ENCODE measurements at places on chromosomes 12 and 14.

DNA sequence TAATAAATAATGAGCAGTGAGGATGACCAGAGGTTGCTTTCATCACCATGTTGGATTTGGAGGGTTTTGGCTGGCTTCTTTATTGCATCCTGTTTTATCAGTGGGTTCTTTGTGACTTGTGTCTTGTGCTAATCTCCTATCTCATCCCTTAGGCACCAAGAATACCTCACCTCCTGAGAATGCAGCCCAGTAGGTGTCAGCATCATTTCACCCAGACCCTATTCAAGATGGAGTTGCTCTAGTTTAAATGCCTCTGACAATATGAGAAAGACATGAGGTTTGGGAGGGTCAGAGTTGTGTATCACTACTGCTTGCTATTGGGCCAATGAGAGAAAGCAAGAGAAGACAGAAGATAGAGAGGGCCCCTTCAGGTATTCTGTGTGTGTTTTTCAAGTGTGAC, 592.2 kb downstream of the ETNK1 start:
- DNase-seq, result no peak

DNA sequence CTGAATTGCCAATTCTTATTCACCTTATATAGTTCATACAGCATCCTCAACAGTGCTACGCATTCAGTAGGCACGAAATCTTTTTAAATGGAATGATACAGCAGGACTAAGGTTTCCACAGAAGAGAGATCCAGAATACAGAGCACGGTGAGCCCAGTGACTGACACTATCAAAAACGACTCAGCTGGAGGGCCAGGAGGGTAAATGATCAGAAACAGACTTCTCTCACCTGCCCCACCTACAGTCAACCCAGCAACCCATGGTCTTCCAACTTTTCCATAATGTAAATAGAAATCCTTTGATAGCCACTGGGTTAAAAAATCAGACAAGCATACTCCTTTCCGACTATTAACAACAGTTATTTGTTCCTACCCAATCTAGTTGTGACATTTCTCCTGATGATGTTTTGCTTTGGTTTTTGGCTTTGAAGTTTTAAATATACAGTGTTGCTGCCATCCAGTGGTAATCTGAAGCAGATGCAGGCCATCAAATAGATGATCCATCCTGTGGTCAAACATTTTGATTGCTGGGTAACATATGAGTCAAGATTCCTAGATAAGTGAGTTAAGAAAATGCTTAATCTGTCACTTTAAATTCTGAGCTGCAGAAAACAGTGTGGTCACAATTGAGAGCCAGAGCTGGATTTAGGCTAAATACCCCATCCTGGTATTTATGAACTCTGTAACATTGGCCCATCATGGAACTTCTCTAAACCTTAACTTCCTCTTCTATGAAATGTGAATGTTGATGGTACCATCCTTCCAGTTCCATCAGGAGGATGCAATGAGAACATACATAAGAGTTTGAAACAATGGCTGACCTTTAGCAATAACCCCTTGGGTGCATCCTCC, 42.0 kb downstream of the GPHB5 start:
- DNase-seq, result peak; percentile 62

GRCh38 chr14:105328070-105328677, 13.6 kb downstream of the PACS2 start:
- no peak for DNase-seq

DNA sequence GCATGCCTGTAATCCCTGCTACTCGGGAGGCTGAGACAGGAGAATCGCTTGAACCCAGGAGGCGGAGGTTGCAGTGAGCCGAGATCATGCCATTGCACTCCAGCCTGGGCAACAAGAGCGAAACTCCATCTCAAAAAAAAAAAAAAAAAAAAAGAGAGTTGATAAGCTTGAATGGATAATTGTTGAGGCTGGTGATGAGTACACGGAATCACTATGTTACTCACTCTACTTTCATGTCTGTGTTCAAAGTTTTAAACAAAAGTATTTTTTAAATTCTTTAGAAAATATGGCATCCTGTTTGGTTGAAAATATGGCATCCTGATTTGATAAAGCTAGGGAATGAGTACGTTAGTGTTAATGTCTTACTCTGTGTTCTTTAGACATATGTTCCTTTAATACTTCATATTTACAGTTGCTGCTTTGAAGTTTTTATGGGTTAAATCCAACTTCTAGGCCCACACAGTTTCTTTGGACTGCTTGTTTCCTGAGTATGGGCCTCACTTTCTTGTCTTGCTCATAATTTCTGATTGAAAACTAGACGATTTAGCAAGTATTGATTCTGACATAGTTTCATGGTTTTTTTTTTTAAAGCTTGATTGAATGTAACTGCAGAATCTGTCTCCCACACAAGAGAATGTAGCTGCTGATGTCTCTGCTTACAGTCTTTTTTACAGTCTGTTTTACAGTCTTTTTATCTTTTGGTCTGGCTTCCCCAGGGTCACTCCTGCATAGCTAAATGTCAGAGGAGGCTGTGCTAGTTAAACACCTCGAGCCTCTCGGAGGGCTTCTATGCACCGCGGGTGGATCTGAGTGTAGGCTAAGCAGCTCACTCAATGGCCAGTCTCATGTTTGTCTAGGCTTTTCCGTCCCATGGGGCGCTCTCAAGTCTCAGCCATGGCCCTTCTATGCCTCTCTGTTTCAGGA, 14.1 kb upstream of the FBLN5 start:
- DNase-seq, result no peak

- DNase-seq, result no peak
These were observed 32.3 kb downstream of the MEG3 start for GRCh38 chr14:100857923-100858837.

DNA sequence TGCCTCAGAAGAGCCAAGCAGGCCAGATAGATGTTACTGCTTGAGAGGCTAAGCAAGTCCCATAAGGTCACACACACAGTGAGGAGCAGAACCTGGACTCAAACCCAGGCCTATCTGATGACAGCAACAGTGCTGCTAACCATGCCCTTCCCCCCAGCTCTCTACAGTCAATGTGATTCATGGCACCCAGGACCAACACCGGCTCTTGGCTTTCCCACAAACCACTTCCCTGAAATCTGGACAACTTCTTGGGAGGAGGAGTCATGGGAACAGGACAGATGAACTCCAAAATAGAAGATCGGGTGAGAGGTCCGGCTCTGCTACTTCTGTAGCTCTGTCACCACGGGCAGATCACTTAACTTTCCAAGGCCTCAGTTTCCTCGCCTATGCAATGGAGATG, 716 bp upstream of the PTGDR start:
- peak; percentile 12 for DNase-seq

- DNase-seq, result no peak
These were observed 2.3 kb downstream of the PIWIL1 start for GRCh38 chr12:130339951-130340350.

DNA sequence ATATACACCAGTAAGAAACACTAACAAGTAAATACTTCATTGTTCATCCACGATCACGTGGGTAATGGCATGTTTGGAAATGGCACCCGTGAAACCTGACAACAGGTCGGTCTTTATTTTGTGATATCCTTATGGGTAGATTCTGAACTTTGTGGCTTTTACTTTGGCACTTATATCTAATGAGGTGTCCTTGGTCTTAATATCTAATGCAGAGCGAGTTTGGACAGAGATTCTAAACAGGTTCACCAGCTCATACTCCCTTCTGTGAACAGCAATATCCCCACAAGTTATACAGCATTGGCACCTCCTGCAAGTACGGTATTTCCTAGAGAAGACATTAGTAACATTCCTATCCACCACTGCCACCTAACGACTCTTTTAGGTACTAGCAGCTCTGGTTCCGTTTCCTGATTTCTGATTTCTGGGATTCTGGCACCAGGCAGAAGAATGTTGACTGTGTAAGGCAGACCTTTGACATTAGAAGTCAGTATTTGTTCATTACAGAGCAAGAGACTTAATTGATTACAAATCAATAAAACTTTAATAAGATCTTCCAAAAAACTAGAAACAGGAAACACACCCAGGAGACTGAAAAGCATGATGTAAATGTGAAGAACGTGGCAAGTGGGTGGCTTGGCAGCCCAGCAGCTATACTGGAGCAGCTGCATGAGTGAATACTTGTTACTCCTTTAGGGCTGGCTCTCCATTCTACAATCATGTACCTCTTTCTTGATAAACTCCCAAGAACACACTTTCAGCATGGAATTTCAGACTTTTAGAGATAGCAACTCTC, 2.5 kb downstream of the ANG start:
- DNase-seq, result peak; percentile 72

Data from AG10803 (cell line).